ENCODE measurements at places on chromosomes 12 and 14.

- no peak for DNase-seq
Measured at GRCh38 chr12:130076752-130077151, 85.5 kb upstream of the FZD10 start.

DNA sequence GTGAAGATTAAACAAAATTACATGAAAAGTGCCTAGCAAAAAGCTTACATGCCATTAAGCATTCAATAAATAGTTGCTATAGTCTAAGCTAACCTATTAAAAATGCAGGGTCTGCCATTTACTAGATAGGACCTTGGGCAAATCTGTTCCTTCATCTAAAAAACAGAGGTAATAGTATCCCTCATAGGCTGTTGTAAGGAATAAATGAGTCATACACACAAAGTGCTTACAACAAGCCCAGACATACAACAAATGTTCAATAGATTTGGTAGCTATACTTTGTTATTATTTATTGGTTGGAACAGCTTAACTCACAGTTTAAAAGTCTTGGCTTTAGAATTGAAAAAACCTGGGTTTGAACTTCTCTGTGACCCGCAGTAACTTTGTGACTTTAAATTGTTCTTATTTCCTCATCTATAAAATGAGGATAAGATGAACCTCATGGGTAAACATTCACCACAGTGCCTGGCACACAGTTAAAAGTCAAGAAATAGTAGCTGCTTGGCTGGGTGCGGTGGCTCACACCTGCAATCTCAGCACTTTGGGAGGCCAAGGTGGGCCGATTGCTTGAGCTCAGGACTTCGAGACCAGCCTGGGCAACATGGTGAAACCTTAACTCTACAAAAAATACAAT is 24.7 kb downstream of the HEATR5A start:
- no peak for DNase-seq

DNA sequence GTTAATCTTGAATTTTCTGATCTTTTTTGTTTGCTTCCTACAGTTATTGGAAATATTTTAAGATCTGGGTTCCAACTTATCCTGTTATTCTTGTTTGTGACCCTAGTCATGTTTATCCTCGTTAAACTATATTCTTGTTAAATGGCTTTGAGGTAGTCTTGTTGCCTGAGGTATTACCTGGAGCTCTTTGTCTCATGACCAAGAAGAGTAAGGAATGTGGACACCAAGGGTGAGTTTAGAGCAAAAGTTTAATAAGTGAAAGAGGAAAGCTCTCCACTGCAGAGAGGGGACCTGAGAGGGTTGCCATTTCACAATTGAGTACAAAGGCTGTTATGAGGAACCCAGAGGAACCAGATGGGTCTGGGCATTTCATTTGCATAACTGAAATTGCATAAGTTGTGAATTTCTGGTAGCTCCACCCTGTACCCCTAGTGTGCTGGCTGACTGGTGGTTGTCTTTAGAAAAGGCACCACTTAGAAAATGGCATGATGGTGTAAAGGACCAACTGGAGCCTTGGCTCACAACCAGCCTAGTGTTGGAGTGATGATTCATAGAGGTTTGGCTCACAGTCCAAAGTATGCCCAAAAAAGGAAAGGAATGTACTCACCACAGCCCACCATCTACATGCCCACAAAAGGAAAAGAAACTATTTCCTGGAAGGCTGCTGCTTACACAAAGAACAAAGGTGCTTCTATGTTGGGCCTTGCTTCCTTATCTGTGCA is 36.7 kb upstream of the RESF1 start:
- no peak for DNase-seq

DNA sequence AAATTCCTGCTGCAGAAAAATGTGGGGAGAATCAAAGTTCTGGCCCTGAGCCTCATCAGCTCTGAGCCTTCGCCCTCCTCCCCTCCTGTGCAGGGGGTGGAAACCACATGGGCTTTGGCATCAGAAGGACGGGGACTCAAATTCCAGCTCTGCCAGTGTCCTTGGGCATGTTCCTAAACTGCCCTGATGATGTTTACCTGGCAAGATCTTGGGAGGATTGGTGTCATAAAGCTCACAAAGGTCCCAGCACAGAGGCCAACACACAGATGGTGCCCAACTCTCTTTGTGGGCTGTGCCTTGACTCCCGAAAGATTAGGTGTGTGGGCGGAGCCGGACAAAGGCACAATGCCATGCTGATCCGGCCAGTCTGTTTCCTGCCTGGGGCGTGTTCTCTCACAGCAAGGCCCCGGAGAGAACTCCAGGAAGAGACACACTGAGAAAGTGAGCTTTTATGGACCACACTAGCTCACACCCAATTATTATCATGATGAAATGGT is 20.5 kb upstream of the CLMN start:
- DNase-seq: no peak

GRCh38 chr14:52402812-52403526 is 88.9 kb downstream of the PTGER2 start:
- DNase-seq: no peak

DNA sequence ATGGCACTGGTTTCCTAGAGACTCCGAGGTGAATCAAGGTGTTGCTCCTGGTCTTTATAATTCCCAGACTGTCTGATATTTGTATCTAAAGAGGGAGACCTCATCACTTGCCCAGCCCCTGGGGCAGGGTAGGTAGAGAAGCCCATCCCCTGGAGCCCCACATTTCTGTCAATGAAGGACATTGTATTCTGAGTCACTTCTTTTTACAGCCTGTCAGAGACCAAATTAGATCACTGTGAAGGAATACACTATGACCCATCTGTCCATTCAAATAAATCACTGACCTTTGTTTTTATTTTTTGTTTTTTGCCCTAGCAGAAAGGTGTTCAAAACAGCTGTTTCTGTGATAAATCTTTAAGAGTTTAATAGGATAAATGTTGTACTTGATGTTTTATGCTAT is 67.9 kb upstream of the ANO6 start:
- DNase-seq: no peak

GRCh38 chr14:100086361-100086760 is 21.1 kb downstream of the EVL start:
- no peak for DNase-seq

- no peak for DNase-seq
Measured at GRCh38 chr12:132281038-132281437, 48.4 kb downstream of the GALNT9 start.

DNA sequence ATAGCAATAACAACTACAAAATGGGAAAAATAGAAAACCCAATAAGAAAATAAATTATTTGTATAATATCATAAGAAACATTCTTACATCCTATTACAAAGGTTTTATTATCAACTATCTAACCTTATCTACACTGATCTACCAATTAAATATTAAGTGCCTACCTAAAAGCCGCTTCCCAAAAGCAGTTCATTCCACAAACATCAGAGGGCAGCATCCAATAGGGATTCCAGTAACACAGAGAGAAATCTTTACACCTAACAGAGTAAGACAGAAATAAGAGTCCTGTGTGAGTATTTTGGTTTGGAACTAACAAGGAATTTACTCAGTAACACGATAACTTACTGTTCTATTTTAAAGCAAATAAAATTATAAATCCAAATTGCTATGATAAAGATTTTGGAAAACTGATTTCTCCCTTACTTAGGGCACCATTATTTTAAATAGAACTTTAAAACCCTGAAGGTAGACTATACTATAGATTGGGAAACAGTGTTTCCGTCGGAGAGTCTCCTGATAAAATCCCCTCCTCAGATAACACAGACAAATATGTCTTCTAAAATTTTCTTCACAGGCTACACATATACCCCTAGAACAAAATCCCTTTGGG is 15.0 kb downstream of the GXYLT1 start:
- no peak for DNase-seq

GRCh38 chr12:110199339-110200123 is 75.4 kb downstream of the IFT81 start:
- DNase-seq: no peak

DNA sequence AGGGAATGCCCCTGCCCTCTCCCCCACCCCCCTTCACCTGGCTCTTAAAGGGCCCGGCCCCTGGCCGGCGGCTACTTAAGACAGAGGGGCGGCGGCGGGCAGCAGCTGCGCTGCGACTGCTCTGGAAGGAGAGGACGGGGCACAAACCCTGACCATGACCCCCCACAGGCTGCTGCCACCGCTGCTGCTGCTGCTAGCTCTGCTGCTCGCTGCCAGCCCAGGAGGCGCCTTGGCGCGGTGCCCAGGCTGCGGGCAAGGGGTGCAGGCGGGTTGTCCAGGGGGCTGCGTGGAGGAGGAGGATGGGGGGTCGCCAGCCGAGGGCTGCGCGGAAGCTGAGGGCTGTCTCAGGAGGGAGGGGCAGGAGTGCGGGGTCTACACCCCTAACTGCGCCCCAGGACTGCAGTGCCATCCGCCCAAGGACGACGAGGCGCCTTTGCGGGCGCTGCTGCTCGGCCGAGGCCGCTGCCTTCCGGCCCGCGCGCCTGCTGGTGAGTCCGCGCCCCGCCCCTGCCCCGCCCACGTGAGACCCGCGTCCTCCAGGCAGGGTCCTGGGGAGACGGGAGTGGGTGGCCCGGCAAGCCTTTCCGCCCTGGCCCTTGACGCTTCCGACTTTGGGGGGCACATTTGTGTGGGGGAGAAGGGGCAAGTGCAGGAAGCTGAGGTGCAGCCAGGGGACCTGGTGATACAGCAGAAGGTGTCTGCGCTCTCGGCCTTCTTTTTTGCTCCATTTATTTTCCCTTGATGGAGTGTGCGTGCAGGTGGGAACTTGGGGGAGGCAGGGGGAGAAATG is at the start of gene IGFBP6:
Gene IGFBP6, plus strand, starts transcription at position 104 of the 790 bp plus-strand sequence. Its CDS starts 51 bp downstream, at position 155.
- no peak for DNase-seq

GRCh38 chr12:31631023-31631724 is 28.3 kb upstream of the ETFBKMT start:
- DNase-seq: no peak

DNA sequence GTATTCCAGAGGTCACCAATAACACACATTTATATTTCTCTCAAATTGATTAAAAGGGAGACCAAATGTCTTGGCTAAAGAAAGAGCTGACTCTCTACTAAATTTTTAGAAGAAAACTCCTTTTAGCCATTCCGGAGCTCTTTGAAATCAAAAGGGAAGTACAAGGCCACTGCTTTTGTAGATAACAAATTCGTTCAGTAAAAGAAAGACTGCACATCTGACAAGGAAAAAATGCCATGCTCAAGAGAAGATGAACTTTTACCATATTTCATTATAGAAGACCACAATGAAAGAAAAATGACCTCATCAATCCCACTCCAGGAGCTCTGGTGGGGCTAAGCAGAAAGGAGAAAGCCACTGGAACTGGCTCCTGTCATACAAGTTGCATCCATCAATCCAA is 57.6 kb downstream of the SPTSSA start:
- no peak for DNase-seq

GRCh38 chr14:73750531-73750901 is 36.3 kb upstream of the PNMA1 start:
- no peak for DNase-seq

DNA sequence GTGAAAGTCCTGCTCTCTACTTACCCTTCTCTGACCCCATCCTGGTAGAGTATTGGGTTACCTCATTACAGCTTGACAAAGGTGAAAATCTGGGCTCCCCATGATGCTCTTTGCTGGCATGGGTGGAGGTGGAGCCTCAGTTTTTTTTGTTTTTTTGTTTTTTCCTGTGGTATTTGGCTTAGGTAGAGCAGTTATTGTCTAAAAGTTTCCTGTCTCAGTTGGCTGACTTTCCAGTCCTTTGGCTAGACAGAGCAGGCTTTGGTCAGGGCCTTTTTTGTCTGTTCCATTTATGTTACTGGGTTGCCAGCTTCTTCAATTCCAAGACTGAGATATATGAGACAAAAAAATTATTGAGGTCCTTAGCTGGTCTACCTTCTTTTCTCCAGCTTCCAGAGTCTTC is 163.4 kb downstream of the GALC start:
- DNase-seq: no peak

- DNase-seq: no peak
Measured at GRCh38 chr14:105073720-105074600, 8.7 kb upstream of the GPR132 start.

DNA sequence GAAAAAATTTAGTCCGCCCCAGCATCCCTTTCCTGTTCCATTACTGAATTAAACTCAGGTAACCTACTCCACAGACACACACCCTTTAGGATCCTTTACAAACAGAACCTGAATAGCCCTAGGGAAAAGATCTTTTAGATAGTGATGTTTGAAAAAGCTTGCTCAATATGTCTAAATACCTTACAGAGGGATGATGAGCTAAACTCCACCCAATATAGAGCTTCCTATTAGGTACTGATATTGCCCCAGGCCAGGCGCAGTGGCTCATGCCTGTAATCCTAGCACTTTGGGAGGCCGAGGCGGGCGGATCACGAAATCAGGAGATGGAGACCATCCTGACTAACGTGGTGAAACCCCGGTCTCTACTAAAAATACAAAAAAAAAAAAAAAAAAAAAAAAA is 50.1 kb downstream of the FERMT2 start:
- DNase-seq: no peak

GRCh38 chr12:31016057-31016456 is 57.6 kb upstream of the DDX11 start:
- no peak for DNase-seq

GRCh38 chr12:50017641-50018040 is 7.7 kb downstream of the RACGAP1 start:
- no peak for DNase-seq

- DNase-seq: no peak
Measured at GRCh38 chr14:100677554-100678468, 48.9 kb upstream of the DLK1 start.

- DNase-seq: no peak
Measured at GRCh38 chr12:48261773-48262172, 58.7 kb upstream of the OR10AD1 start.

- DNase-seq: no peak
Measured at GRCh38 chr14:104729835-104730181, 5.8 kb downstream of the ADSS1 start.

- no peak for DNase-seq
Measured at GRCh38 chr12:54068418-54069070, 14.9 kb downstream of the HOXC4 start.

GRCh38 chr14:79661752-79662151 is 549.6 kb downstream of the DIO2 start:
- no peak for DNase-seq

GRCh38 chr14:69620981-69621380 is 9.6 kb downstream of the SUSD6 start:
- no peak for DNase-seq

DNA sequence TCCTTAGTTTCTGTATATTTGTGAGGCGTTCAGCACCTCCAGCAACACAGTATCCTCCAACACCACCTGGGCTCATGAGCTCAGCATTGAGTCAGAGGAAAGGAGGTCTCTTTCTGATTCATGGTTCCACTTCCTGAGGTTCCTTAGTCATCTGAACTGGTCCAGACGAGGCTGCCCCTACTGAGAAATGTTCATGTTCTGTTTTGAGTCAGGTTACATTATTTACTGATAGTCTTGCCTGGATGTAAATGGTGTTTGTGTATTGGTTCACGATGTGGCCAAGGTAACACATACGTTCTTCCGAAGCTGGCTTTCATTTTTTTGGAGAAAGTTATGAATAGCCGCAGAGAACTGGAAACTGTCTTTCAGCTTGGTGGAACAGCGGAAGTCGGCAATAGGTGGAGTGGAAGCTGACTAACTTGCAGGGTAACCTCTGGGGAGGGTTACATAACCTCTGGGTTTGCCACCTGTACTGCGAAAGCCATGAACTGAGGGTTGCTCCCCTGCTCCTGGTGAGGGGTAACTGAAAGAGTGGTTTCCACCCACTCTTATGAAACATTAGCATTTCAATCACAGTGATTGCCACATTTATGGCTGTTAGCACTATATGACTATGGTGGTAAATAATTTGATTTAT is 42.2 kb upstream of the MANSC4 start:
- peak; percentile 18 for DNase-seq

- no peak for DNase-seq
Measured at GRCh38 chr12:101992091-101992490, 69.7 kb downstream of the WASHC3 start.

All from GM12892 (cell line).